Stimulated activated CD8-positive, alpha-beta memory T cell treated with anti-CD3 and anti-CD28 coated beads, Interleukin-4, amount 100 ng/mL, for 4 hours (primary cell): ENCODE measurements at places on chromosomes 6 and 20.

DNA sequence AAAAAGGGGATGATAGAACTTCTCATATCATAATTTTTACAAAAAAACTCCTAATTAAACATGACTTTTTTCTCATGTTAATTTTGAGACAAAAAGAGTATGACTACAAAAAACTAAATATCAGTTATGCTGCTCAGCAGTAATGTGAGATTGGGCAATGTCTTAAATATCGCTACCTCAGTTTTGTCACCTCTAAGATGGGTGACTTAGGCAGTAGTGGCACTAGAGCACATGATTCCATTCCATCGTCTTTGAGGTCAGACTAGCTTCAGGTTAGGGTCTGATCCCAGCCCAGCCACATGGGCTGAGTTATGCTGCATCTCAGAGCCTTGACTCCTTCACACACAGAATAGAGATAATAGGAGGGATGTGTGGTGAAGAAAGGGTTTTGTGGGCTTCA, 11.0 kb downstream of the DCBLD1 start:
- no peak for DNase-seq

GRCh38 chr6:11323666-11324452, 91.4 kb upstream of the NEDD9 start:
- no peak for DNase-seq

- no peak for DNase-seq
Observed at GRCh38 chr20:22576273-22576672, 8.1 kb downstream of the FOXA2 start.

DNA sequence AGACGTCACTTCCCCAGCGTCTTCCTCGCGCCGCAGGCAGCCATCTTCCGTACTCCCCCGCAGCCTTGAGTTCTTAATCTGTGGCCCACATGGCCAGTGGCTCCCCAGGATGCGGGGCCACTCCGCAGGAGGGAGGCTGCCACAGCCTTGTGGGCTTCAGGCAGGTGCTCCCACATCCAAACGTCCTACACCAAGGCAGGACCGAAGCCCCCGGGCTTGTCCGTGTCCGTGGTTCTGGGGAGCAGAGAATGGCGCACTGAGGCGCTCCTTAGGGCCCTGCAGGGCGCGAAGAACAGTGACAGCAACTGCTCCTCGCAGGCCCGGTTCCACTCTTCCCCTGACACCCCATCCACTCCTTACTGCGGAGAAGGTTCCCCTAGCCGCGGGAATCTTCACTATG, 755.8 kb downstream of the PRIM2 start:
- no peak for DNase-seq

- no peak for DNase-seq
Observed at GRCh38 chr6:170175644-170176135, 115.2 kb downstream of the DLL1 start.

- DNase-seq, result no peak
Observed at GRCh38 chr6:3119040-3119723, 671 bp downstream of the BPHL start.
